ENCODE measurements at places on chromosomes 2 and 18.

GRCh38 chr2:142724186-142724585 is 153.3 kb upstream of the KYNU start:
- peak; percentile 70 for DNase-seq

GRCh38 chr2:224611938-224612337 is 26.8 kb upstream of the CUL3 start:
- DNase-seq = no peak

DNA sequence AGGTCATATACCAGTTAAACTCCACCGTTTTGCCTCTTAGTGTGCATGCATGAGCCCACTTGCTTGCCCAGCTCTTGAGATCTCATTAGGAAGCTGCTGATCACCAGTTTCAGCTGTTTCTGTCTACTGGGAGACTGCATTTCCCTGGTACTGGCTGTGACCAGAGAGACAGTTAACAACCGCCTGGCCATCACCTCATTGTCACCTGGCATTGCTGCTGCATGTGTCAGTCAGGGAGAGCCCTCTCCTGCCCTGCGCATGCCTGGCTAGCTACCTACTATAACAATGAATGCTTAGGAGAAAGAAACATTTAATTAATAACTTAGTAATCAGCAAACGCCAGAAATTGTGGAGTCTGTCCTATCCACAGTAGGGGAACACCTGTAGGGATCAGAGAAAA is 265.8 kb upstream of the CYRIA start:
- DNase-seq = no peak

- no peak for DNase-seq
Measured at GRCh38 chr2:234763002-234763873, 188.6 kb upstream of the SH3BP4 start.

GRCh38 chr2:197828464-197829135 is 24.2 kb downstream of the PLCL1 start:
- DNase-seq = no peak

Data from Kasumi-1 (cell line).